ENCODE measurements at places on chromosomes 16 and 17.

DNA sequence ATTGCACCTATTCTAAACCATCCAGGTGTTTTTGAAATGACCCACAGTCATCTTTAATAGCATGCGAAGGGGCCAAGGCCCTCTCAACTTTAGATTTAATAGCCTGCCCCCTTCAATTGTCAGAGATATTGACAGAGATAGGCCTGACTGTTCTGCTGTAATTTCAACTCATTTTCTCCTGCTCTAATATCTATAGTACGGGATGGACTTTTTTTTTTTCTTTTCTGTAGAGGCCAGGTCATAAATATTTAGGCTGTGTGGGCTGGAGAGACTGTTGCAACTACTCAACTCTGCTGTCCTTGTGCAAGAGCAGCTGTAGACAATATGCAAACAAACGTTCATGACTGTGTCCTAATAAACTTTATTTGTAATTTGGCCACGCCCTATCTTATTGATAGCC lies 24.7 kb upstream of the KRT20 start:
- no peak for DNase-seq

DNA sequence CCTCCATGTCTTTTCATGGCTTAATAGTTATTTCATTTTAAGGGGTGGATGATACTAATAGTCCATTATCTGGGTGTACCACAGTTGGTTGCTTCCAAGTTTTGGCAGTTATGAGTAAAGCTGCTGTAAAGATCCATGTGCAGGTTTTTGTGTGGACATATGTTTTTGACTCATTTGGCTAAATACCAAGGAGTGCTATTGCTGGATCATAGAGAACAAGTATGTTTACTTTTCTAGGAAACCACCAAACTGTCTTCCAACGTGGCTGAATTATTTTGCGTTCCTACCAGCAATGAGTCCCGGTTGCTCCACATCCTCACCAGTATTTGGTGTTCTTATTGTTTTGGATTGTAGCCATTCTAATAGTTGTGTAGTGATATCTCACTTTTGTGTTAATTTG lies 181.9 kb downstream of the SPECC1 start:
- no peak for DNase-seq

GRCh38 chr16:71513302-71513701 lies 12.9 kb upstream of the CHST4 start:
- DNase-seq, result no peak

GRCh38 chr17:67289181-67289876 lies 44.3 kb upstream of the HELZ start:
- no peak for DNase-seq

GRCh38 chr17:70808596-70808995 lies 639.3 kb downstream of the KCNJ2 start:
- DNase-seq, result no peak

GRCh38 chr17:12599186-12599920 lies 66.3 kb upstream of the MYOCD start:
- DNase-seq, result no peak

GRCh38 chr16:83623892-83624291 lies 183.9 kb upstream of the HSBP1 start:
- DNase-seq, result no peak

- DNase-seq, result no peak
These were observed 9.5 kb downstream of the PROCA1 start for GRCh38 chr17:28702026-28702751.

- no peak for DNase-seq
These were observed 13.9 kb downstream of the LRRC37B start for GRCh38 chr17:32020943-32021614.

DNA sequence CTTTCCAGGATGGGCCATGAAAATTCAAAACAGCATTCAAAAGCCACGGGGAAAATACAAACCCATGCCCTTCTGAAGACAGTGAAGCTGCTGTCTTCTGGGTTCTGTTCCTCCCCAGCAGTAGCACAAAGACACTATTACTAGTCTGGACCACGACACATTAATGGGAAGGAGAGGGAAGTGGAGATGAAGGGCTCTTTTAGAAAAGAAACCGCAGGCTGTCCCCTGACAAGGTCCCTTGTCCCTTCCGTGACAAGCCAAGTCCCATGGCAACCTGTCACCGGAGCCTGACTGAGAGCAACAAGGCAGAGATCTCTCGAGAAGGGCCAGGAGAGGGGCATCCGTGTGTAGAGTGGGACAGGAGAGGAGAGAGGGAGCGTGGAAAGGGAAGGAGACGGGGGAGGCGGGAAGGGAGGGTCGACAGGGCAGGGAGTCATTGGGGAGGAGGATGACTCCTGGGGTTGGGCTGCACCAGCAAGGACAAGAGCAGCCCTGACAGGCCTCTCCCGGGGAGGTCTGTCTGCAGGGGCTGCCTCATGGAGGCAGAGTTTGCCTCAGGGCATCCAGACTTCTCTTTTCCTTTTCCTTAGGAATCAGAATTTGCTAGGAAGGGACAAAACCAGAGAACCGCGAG lies 436.2 kb downstream of the SLC39A11 start:
- DNase-seq, result no peak

Measured in kidney epithelial cell (primary cell).